Activated T-helper 1 cell treated with anti-CD3 and anti-CD28 coated beads, Interleukin-2, amount 50 U/mL, for 16 hours (primary cell): ENCODE measurements at places on chromosomes 3 and 15.

DNA sequence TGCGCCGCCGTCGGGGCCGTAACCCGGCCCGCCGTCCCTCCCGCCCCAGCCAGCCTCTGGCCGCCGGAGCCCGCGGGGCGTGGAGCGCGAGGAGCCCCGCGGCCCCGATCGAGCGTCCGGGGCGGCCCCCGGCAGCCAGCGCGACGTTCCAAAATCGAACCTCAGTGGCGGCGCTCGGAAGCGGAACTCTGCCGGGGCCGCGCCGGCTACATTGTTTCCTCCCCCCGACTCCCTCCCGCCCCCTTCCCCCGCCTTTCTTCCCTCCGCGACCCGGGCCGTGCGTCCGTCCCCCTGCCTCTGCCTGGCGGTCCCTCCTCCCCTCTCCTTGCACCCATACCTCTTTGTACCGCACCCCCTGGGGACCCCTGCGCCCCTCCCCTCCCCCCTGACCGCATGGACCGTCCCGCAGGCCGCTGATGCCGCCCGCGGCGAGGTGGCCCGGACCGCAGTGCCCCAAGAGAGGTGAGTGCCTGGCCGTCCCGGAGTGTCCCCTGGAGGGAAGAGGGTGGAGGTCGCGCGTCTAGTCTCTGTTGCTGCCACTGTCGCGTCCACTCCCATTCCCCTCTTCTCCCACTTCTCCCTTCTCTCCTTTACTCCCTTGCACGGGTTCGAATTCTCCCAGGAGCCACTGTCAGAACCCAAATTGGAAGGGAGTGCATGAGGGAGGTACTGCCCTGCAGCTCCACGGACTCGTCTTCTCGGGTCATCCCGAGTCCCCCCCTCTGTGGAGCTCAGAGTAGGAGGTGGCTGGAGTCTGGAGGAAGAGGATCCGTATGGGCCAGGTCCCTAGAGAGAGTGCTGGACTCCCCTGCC is 585 bp downstream of the CSK start:
- peak; percentile 43 for DNase-seq

GRCh38 chr3:4561661-4562060 is 68.5 kb downstream of the ITPR1 start:
- no peak for DNase-seq

DNA sequence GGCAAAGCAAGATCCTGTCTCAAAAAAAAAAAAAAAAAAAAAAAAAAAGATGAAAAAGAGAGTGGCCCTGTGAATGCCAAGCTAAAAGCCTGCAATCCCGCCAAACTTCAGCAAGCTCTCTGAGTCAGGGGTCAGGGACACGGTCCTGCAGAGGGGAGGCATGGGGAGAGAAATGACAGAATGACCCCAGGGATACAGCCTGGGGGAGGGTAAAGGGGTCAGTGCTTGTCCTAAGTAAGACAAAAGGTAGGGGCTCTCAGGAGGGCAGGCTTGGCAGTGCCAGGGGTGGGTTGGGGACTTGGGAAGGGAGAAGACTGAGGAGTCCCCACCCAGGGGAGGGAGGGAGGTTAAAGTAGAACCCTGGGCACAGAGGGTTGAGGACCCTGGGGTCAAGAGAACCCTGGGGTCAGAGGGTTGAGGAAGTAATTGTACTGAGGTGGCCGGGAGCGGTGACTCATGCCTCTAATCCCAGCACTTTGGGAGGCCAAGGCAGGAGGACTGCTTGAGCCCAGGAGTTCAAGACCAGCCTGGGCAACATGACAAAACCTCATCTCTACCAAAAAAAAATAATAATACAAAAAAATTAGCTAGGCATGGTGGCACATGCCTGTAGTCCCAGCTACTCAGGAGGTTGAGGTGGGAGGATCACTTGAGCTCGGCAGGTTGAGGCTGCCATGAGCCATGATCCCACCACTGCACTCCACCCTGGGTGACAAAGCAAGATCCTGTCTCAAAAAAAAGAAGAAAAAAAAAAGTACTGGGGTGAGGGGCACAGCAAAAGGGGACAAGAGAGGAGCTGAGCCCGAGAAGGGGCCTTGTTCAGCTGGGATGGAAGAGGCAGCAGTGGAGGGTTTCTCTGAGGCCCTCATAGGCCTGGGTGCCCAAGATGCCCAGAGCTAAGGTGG is 5.2 kb upstream of the SEMA3B start:
- no peak for DNase-seq

DNA sequence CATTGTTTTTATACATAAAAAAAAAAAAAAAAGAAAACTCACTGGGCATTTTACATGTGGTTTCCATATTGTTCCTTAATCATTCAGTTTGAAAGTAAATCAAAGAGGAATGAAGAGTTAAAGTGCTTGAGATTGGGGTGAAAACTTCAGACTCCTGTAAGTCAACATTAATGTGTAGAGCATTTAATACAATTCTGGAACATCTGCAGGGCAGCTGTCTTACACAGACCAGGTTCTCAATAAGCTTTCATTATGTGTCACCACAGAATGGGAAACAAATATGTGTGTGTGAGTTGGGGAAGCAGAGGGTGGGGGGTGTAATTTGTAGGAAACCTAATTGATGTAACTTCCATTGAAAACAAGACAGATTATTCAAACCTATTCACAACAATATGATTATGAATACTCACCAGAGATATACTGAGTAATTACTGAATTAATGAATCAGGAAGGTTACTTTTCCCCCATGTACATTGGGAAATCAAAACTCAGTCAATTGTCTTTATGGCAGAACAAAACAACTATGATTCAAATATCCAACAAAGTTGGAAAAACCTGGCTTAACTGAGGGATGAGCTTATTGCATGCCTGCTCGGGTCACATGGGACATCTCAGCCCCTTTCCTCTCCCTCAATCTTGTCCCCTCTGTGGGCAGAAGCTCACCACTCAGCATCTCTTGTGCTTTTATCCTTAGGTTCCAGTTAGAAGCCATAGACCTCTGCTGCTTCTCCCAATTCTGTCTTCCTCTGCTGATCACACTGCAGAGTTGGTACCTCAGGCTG is 281.2 kb upstream of the THBS1 start:
- no peak for DNase-seq

GRCh38 chr3:171862392-171862791 is 19.2 kb downstream of the TMEM212 start:
- no peak for DNase-seq

DNA sequence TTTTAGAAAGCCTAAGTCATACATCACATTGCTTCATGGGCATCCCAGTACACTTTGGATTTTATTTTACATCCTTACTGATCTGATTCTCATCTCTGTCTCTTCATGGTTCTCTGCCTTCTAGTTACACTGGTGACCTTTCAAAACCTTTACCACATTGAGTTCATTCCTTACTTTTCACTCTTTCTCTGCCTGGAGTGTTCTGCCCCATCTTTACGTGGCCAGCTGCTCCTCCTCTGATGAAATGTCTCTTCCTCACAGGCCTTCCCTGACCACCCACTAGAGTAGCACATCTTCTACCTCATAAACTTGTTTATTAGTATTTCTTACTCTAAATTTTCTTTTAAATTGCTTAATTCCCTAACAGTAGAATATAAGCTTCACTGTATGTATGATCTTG is 17.7 kb downstream of the CTNNB1 start:
- no peak for DNase-seq

- no peak for DNase-seq
These were observed 118.0 kb upstream of the SLC24A5 start for GRCh38 chr15:48002767-48003166.

- no peak for DNase-seq
These were observed 157.9 kb upstream of the SLC2A2 start for GRCh38 chr3:171184372-171184771.

- no peak for DNase-seq
These were observed 976 bp upstream of the ABTB1 start for GRCh38 chr3:127671523-127672428.

GRCh38 chr3:171956181-171956683 is 83.1 kb upstream of the FNDC3B start:
- no peak for DNase-seq

GRCh38 chr15:89398896-89399237 is 64.2 kb upstream of the POLG start:
- no peak for DNase-seq

DNA sequence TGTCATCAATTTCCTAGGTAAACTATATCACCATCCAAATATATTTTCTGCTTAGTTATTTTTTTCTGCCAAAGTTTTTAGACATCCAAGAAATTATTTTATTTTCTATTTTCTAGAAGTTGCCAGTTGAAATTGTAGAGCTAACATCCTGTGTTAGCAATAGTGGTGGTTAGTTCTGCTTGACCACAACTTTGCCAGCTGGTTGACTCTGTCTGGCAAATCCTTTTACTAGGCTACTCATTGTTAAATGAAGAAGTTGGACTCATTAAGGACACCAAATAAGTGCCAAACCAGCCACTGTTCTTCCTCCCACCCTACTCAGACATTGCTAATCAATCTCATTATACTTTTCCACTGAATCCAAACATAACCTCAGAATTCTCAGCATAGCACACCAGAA is 15.4 kb upstream of the CRBN start:
- DNase-seq = no peak

DNA sequence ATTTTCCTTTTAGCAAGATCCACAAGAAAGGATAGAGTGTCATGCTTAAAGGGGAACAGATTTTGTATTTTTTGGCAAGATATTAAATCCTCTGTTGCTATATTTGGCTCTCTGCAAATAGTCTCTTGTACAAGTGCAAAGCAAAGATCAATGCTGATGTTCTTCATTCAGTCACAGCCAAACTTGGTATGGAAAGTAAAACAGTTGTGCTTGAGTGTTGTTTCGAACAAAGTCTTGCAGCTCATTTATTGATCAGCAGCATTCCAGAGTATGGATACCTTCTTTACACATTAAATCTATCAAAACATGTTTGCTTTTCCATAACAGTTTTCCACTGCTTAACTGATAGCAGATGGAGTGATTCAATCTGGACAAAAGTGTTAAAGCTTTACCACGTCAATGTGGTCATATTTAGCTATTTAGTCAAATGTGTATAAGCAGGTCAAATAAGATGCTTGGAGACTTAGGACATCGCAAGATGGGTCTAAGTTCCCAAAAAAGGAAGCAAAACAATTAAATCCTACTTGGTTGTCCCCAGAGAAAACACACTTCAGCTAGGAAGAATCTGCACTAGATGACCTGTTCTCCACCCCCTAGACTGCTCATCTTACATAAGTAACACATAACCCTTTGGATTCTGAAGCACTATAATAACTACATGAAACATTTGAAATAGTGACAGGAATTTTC is 52.4 kb downstream of the VGLL3 start:
- DNase-seq = no peak

GRCh38 chr3:71244826-71245488 is 338.6 kb downstream of the FOXP1 start:
- DNase-seq = no peak

GRCh38 chr15:73862276-73862675 is 11.1 kb upstream of the TBC1D21 start:
- no peak for DNase-seq

DNA sequence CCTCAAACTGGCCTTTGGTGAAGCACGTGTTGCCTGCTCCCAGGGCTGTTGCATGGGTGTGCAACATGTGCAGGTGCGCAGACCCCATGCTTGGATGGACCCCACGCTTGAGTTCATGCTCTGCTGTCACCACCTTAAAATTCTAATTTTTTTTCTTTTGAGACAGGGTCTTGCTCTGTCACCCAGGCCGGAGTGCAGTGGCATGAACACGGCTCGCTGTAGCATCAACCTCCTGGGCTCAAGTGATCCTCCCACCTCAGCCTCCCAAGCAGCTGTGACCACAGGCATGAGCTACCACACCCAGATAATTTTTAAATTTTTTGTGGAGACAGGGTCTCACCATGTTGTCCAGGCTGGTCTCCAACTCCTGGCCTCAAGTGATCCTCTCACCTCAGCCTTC is 9.1 kb upstream of the IGDCC3 start:
- no peak for DNase-seq

GRCh38 chr3:84772841-84773240 is 185.9 kb upstream of the CADM2 start:
- DNase-seq = no peak

DNA sequence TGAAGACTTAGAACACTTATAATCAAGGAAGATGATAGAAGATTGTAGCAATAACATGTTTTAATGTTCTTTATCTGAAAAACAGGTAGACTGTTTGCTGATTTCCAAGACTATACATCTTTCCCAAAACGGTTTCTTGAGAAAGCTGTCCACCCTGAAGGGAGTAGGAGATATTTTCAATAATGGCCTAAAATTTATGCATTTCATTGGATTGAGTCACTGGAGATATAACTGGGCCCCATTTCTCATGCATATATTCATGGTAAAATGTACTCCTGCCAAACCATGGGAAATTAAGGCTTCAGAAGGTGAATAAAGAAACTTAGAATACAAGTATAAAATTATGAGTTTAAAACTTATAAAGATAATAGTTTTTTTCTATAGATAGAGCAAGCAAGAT is 143.9 kb downstream of the LSAMP start:
- no peak for DNase-seq

DNA sequence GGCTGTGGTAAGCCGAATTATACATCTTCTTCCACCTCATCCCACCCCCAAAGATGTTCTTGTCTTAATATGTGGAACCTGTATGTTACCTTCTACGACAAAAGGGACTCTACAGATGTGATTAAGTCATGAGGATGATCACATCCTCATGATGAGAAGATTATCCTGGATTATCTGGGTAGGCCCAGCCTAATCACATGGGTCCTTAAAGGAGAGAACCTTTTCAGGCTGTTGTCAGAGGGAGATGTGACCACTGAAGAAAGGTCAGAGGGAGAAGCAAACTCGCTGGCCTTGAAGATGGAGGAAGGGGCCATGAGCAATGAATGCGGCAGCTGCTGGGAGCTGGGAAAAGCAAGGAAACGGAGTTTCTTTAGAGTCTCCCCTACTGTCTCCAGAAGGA is 12.9 kb upstream of the SCG3 start:
- no peak for DNase-seq

- DNase-seq = no peak
These were observed 79.1 kb upstream of the ABI3BP start for GRCh38 chr3:101072300-101072699.

DNA sequence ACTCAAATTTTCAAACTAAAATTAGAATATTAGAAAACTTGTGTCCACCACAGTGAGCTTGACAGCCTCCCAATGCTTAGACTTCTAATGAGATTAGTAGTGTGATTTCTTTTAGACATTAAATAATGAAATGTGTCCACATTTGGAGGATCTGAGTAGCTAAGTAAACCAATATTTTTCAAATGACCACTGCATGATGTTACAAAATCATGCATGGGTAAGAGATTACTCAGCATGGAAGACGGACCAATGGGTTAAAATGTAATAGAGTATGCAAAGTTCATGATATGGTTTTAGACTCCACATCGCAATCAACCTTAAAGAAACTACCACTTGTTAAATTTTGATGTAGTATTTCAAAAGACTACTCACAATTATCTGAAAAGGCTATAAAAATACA is 130.6 kb downstream of the IMPG2 start:
- DNase-seq = no peak

DNA sequence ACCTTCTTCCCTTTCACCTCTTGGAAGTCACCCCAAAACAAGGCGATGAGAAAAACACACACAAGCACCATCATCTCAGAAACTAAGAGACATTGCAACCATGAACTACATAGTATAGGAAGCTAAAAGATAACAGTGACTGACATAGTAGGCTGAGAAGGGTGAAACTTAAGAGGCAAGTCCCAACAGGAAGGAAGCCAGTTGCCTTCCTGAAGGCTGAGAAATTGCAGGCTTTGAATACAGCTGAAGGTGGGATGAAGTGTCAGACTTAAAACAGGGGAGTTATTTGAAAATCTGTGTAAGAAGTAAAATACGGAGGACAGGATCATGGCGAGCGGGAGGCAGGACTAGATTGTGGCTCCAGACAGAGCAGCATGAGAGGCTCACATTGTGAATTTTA is 27.8 kb downstream of the SLC27A2 start:
- no peak for DNase-seq

- peak; percentile 48 for DNase-seq
These were observed 10.4 kb downstream of the WDR82 start for GRCh38 chr3:52268036-52268435.
